ENCODE measurements at places on chromosomes 6 and 20.

DNA sequence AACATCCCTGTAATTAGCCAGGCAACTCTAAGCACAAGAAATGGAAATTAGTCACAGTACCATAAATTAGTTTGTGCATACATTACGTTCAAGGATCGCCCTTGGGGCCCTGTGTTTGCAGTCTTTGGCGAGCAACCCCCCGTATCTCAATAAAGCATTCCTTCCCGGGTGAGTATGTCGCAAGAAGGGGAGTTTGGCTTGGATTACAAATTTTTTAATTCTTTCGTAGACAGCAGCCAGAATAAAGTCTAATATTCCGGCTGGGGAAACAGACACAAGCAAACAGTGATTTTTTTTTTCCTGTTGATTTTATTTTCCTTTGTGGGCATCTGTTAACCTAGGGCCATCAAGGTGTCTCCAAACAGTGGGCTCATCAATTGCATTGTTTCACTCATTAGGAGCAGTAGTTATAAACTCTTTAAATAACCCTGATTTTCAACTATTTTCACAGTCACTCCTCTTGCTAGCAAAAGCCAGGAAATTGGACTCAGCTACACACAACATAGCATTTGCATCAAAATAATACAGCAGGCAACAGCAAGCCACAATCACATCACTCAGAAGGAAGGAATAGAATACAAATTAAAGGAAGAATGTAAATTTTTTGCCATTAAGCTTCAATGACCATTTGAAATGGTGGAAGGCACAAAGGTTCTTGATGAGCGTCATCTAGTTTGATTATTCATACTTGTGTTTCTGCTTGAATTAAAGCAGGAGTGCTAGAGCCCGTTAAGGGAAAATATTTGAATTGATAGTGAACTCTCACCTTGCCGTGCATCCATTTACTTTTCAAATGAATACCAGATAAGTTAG is 85.3 kb downstream of the LINC00237 start:
- no peak for DNase-seq

DNA sequence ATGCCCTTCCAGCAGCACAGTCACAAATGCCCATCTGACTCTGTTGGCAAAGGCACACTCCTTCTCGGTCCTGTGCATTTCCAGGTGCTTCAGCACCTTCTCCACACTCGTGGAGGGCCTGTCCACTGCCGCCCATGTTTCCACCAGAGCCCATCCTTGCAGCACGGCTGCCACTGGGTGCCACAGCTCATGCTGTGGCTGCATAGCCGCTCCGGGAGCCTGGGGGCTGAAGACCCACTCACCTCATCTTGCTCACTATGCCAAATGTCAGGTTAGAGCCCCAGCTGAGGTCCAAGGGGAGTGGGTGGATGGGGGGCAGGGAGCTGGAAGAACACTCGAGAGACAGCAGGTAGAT is 6.9 kb downstream of the ZKSCAN3 start:
- no peak for DNase-seq

DNA sequence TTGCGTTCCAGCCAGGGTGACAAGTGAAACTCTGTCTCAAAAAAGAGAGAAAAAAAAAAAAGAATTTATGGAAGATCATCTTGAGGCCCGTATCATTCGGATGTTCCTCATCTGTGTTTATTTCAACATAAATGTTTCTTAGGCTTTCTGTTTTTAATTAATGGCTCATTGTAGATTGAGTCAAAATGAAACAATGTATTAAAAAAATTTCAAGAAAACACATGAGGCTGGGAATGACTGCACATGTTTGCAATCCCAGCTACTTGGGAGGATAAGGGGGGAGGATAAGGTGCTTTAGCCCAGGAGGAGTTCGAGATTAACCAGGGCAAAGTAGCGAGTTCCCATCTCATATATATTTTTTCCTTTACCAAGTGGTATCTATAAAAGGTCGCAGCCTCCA is 47.3 kb downstream of the ITCH start:
- DNase-seq = no peak

GRCh38 chr6:18021166-18021850 is 33.9 kb upstream of the KIF13A start:
- no peak for DNase-seq

GRCh38 chr20:58407201-58407873 is 18.3 kb downstream of the VAPB start:
- no peak for DNase-seq

DNA sequence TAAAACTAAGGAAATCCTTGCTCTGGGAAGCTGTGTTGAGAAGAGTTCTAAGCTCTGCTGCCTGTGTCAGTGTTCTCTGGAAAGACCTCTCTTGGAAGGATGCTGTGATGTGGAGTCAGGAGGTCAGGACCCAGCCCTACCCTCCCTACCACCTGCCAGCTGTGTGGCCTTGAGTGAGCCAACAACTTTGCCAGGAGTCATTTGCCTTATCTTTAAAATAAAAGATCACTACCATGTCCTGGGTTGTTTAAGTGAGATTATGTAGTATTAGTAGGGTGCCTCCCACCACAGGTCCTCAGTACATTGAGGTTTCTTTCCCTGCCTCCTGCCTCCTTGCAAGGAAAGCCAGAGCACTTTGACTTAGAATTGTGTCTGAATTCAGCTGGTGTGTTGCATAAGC is 64.9 kb downstream of the FOXO3 start:
- DNase-seq = no peak

DNA sequence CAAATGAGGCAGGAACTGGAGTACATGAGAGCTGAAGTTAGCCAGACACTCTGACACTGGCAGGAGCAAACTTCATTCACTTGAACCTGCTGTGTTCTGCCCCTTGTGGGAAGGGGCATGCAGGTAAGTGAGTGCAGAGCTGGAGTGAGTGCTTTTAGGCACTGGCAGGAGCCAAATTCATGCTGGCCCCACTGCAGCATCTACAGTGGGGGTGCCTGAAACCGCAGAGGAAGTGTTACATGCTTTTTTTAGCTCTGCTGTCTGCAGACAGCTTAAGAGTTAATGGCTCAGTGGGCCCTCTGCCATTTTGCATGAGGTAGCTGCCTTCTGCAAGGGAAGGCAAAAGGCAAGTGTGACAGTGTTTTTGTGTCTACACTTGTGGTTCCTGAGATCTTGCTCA is 167.9 kb upstream of the SYNCRIP start:
- DNase-seq = no peak

DNA sequence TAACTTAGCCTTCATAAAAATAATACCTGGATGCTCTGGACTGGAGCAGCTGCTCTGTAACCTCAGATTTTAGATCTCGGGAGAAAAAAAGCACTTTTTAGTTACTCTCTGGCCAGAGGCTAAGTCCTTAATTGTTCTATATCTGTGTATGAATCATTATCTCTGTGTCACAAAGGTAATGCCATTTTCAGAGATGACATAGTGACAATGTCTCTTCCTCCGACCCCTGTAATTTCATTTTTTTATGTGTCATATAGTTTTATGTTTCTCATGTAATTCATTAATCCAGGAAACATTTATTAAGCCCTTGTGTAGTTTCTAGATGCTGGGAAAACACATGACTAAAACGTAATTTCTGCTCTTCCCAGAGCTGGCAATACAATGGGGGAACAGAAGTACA is 55.6 kb downstream of the SENP6 start:
- no peak for DNase-seq

DNA sequence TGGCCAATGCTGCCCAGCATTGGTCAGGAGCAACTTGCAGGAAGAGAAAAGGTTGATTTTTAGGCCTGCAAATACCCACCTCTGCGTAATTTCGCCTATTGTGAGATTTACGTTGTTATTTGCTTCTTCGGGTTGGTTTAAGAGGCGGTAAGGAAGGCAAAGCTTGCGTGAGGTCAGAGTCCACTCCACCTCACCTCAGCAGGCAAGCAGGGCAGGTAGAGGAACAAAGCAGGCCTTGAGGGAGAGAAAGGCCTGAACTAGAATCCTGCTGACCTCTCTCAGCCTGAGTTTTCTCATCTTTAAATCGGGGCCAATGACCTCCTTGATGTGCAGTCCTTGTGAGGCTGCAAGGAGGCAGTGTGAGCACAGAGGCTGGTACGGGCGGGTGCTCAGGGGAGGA is 239.1 kb downstream of the CDC5L start:
- DNase-seq = no peak

DNA sequence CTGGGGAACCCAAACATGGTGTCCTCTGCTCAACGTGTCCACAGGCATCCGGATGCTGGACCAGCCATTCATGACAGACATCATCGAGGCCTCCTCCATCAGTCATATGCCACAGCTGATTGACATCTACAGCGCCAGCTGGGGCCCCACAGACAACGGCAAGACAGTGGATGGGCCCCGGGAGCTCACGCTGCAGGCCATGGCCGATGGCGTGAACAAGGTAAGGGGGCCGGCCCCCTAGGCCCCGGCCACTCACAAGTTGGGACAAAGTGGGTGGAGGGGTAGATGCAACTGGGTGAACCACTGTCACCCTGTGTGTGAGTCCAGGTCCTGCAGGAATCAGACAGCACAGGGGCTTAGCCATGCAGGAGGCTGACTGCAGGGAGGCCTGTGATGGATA is 94.5 kb downstream of the BFSP1 start:
- no peak for DNase-seq

DNA sequence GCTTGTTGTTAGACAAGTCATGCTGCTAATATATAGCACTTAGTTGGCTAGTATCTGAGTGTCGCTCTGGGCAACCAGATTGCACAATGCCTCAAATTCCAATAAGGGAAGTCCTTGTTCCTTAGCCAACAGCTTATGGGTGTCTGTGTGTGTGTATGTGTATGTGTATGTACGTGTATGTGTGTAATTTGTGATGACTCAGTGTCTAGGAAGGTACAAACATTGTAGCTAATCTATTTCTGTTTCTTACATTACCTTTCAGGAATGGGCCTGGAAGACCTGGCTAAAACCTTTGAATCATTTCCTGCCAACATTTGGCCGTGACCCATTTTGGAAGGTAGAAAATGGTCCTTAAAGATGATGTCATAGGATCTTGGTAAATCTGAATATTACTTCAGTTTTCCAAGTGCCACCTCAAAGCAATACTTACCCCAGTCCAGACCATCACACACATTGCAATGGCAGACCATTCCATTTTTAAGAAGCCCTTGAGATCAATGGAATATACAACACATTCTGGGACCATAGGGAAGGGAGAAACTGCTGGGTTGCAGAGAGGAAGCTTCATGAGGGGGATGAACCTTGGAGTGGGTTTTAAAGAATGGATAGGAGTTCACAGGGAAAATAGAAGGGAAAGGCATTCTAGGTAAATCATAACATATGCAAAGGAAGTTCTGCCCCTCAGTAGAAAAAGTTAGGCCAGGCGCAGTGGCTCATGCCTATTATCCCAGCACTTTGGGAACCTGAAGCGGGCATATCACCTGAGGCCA is 25.1 kb downstream of the NEDD9 start:
- DNase-seq = no peak

DNA sequence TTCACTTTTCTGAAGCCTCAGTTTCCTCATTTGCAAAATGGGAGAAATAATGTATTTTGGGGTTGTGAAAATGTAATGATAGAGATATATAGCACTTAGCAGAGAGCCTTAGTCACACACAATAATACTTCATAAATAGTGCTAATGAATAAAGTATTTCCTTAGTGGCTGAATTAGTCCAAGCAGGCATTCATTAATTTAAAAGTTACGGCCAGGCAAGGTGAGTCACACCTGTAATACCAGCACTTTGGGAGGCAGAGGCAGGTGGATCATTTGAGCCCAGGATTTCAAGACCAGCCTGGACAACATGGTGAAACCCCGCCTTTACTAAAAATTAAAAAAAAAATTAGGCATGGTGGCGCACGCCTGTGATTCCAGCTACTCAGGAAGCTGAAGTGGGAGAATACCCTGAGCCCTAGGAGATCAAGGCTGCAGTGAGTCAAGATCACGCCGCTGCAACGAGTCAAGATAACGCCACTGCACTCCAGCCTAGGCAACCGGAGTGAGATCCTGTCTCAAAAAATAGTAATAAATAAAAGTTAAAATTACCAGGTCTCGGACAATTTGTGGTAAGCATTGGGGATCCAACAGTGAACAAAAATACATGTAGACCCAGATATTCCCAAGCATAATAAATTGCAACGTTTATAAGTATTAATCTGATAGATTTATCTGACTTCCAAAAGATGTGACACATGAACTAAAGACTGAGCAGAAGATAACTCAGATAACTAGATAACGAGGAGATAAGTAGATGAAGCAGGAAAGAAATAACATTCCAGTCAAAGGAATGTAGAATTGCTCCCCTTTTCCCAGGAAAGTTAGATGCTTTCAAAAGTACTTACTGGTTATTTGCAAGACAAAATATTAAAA is 2.1 kb upstream of the IBTK start:
- no peak for DNase-seq

DNA sequence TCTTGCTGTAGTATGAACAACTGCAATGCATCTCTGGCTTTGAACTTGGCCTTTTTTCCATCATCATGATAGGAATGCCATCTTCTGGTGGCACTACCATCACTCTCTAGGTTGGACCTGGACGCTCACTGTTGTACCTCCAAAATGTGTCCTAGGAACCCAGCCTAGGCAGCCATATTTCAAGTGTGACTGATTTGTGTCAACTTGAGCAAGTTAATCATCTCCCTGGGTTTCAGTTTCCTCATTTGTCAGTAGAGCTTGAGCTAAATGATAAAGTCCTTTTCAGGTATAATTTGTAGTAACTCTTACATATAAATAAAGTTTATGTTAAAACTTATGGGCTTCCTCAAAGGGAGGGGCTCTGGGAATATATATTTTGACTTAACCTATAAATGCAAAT is 241.7 kb upstream of the CEP162 start:
- DNase-seq = no peak

GRCh38 chr6:75217193-75217592 is 11.3 kb upstream of the COL12A1 start:
- DNase-seq = no peak

- DNase-seq = no peak
Measured at GRCh38 chr6:132812756-132813172, 1.6 kb upstream of the RPS12 start.

DNA sequence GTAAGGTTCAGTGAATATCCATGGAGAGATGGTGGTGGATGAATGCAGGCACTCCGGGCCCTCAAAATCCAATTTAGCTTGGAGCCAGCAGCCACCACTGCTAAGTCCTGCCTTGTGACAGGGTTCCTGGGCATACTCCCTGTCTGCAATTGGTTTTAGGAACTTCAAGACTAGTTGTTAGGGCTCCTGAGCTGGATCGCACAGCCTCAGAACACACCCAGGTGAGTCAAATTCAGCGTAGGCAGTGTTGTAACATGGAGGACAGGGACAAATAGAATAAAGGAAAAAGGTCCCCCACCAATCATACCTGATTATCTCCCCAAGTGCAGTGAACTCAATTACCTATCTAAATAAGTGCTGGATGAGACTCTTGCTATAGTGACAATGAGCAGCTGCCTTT is 74.6 kb downstream of the PERP start:
- DNase-seq = no peak

- DNase-seq = no peak
Measured at GRCh38 chr20:46857061-46857831, 37.4 kb upstream of the EYA2 start.
